ENCODE measurements at places on chromosomes 7 and 10.

DNA sequence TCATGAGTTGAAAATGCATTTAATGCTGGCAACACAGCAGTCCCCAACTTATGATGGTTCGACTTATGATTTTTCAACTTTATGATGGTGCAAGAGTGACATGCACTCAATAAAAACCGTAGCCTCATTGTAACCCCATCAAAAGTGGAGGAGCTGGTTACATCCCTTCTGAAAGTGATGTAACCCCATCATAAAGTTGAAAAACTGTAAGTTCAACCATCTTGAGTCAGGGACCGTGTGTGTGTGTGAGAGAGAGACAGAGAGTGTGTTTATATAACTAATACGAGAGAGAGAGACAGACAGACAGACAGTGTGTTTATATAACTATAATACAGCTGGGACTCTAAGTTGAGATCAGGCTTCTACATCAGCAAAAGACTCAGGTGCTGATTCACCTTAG, 21.0 kb downstream of the ANXA11 start:
- DNase-seq, result no peak

DNA sequence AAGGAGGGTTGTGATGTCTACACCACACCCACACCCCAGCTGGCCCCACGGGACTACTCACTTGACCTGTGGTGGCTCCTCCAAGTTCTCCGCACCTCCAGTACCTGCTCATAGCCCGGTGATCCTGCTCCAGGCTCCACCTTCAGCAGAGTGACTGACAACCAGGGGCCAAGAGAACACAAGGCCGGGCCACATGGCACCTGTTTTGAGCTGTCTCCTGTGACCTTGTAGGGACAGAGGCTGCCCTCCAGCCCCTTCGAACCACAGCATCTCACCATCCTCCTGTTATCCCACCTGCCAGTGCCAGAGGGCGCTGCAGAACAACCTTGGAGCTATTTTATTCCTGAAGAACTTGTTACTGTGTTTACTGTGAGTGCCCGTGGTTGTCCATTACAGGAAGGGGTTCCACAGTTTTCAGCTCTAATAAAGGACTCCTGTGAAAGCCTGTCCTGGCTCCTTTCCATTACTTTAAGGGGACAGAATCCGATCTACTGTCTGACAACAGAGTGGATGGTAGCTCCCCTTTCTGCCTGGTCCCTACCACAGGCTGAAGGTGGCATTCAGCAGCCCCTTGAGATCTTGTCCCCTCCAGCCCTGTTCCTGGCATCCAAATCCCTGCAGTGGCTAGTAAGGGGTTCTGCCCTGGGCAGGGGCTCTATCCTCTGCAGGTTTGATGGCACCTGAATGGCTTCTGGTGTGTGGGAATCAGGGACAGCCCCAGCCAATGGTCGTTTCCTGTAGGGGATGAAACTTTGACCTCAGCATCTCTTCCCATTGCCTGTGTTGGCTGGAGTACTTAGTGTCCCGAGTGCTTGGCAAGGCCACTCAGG, 50.8 kb downstream of the C10orf120 start:
- DNase-seq, result no peak

- no peak for DNase-seq
Observed at GRCh38 chr10:79019441-79020014, 49.2 kb upstream of the ZMIZ1 start.

- DNase-seq, result no peak
Observed at GRCh38 chr7:124349443-124349842, 316.6 kb upstream of the TMEM229A start.

DNA sequence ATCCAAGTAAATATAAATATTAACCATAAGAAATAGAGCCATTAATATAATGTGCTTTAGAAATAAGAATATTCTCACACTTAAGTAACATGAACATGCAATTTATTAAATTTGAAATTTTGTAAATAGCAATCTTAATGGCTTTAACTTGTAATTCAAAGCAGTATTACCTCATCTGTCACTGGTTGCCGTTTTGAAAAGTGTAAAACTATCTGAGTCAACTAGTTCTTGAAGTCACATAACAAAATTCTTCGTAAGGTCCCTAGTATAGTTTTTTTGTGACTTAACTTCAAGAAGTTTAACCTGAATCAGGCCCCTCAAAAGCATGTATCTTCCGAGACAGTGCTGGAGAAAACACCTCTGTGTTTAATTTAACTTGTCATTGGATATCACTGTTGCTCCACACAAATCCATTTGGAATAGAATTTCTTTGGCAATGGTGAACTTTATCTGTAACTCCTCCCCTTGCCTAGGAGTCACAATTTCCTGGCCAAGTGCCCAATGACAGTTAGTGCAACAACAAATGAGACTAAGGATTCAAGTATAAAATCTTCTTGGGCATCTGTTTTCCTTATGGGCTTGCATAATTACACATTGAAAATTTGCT, 47.1 kb downstream of the NT5C2 start:
- peak; percentile 77 for DNase-seq

GRCh38 chr10:72223743-72224101, 7.6 kb upstream of the ASCC1 start:
- DNase-seq, result no peak

GRCh38 chr10:97759946-97760345, 11.9 kb downstream of the SFRP5 start:
- no peak for DNase-seq

DNA sequence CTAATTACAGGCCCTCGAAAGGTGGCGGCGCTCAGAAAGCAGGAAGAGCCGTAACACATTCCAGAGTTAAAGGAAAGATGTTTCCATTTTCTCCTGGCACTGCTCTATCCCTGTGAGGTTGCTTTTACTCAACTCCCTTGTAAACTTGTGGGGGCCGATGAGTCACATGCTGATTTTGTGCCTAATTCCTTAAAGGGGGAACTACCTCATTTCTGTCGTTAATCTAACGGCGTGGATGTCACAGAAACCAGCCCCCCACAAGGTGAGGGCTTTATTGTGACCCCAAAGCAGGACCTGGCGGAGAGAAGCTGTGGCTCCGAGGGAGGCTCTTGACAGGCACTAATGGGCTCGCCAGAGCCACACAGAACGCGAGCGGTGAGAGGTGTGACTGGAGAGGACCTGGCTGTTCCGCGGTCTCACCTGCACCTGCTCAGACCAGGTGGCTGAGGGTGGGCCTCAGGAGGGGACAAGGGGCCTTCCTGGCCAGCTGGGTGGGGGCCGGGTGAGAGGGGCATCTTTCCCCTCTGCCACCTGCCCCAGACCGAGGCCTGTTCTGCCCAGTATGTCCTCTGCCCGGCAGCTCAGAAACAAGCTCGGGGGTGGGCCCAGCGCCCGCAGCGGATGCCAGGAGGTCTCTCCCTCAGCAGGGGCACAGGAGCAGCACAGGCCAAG, 50.9 kb downstream of the CALML3 start:
- peak; percentile 48 for DNase-seq

- DNase-seq, result no peak
Observed at GRCh38 chr10:50421026-50421719, 169.9 kb upstream of the ASAH2 start.

Measured in fibroblast of skin of left biceps (primary cell).